ENCODE measurements at places on chromosomes 3 and 15.

DNA sequence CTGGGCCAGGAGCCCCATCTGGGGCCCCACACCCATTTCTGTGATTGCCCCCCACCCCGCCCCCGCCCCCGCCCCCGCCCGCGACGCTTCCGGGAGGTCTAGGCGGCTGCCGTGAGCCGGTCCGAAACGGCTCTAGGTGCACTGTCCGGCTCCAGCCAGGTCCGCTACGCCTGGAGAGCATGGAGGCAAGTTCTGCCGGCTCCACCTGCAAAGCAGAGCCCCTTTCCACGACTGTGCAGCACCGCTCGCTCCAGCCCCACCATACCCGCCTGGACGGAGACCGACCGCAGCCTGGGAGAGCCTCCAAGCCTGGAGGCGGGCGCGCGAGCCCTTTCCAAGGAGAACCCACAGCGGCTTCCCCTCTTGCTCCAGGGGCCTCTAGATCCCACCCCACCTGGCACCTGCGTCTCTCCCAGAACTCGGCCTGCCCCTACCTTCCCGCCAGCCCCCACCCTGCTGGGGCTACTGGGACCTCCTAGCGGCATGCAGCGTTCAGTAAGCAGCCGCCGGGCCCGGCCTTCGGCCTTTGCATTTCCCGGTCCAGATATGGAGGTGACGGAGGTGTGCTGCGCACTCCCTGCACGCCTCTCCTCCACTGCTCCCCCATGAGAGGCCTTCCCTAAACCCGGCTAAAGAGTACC is 66.2 kb downstream of the KLF13 start:
- no peak for DNase-seq

GRCh38 chr15:43408789-43409188 is 37.9 kb downstream of the TUBGCP4 start:
- DNase-seq, result no peak

DNA sequence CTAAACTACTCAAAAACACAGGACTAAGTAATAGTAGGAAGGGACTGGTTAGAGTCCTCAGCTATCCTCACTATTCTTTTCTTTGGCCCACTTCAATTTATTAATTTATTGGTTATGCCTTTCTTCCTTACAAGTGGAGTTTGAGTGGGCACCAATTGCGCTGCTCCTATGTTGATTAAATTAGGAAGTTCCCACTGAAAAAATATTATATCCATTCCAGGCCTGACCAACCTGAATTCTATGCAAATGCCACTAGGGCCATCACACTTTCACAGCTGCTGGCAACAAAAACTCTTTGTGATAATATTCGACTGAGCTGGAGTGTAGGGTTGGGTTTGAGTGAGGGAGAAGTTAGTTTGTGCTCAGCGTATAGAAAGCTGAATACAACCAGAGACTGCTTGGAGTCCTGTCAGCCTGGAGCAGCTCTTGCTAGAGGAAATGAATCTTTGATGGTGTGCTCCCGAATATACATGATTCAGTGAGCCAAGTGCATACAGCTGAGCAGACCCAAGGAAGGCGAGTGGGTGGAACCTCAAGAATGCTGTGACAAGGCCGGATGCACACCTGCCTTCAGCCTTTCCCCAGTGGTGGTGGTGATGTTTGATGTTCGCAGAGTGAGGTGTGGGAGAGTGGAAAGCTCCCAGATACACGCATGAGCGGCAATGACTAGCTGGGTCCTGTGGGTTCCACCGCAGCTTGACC is 1.5 kb downstream of the ARHGEF3 start:
- DNase-seq, result no peak

DNA sequence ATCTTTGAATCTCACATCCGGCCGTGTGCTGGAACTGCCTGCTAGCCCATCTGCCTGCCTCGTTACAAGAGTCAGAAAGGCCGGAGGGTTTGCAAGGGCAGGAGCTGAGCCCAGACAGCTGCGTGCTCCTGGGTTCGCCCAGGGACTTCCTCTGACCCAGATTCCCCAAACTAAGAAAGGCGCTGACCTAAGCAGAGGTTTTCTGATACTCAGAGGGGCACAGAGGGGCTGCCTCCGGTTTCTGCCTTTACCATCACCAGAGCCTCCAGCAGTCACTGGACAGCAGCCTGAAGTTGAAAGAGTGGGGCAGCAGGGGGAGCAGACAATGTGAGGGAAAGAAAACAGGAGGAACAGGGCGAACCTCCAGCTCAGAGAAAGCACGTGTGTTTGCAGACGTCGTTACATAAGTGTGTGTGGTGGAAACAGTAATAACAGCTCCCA is 33.4 kb upstream of the RAD18 start:
- peak; percentile 23 for DNase-seq

DNA sequence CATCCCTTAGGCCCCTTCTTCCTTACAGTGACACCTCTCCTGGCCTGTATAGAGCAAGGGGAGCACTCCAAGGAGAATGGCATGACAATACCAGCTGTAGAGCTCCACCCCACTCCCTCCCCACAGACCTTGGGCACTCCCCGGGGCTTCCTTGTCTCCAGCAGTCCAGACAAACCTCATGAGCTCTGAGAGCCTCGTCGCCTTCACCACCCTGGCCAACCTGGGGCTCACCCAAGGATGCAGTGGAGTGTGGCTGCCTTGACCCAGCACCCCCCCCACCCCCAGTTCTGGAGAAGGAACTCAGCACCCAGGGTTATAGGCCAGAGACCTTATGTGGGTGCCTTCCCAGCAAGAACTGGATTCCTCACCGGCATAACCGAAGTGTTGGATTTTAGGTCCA is 7.4 kb upstream of the SLCO2A1 start:
- no peak for DNase-seq

GRCh38 chr15:56837273-56837672 is 81.2 kb upstream of the TCF12 start:
- no peak for DNase-seq

GRCh38 chr3:23111797-23112196 is 91.3 kb upstream of the UBE2E2 start:
- DNase-seq, result no peak

GRCh38 chr15:54567408-54568035 is 589.3 kb downstream of the UNC13C start:
- DNase-seq, result no peak
